ENCODE measurements at places on chromosomes 4 and X.

GRCh38 chr4:161828061-161828460 is 335.7 kb downstream of the FSTL5 start:
- DNase-seq, result no peak

DNA sequence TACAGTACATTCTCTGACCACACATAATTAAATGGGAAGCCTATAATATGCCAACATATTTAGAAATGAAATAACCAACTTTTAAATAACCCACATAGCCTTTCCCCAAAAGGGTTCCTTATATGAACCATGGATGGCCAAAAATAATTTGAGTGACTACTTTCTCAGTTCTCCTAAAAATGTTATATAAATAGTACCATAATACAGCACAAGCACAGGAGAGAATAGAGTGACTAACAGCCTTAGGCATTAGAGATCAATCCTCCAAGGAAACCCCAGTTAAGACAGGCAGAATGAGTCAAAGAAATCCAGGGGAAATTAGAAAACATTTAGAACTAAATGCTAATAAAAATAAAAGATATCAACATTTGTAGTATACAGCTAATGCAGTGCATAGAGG is 50.2 kb downstream of the ANKRD17 start:
- DNase-seq, result no peak

DNA sequence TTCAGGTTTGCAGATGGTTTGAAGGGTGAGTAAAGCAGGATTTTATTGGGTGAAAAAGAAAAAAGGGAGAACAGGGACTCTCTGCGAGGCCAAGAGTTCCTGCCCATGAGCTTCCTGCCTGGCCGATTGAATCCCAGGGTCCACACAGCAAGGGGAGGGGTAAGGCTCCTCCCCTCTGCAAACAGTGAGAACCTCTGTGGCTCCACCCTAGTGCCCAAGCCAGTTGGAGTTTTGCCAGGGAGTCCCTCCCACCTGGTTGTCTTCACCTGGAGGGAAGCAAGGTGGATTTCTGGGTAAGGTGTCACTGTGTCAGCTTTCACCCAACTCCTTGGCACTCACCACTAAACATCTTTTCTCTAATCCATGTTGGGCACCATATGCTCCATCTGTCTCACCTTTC is 70.9 kb downstream of the PDHA2 start:
- no peak for DNase-seq

- no peak for DNase-seq
Observed at GRCh38 chr4:72911316-72911715, 158.2 kb downstream of the COX18 start.

- no peak for DNase-seq
Observed at GRCh38 chr4:161629694-161630441, 533.9 kb downstream of the FSTL5 start.

- no peak for DNase-seq
Observed at GRCh38 chrX:24019448-24019847, 7.5 kb downstream of the KLHL15 start.

DNA sequence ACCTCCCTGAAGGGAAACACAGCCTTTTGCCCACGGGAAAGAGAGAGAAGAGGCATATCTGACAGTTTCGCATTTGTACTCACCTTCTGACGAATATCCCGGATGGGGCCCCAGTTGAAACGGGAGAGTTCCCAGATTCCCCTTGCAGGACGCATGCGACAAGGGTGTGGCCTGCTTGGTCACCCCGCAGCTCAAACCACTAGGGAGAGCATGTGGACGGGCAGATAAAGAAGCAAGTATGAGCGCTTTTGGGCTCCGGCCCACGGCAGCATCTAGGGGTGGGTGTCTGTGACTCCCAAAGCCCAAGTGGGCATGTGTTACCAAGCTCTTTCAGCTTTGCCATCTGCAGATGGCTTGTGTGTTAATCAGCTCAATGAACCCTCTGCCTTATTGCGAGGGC is 70.1 kb upstream of the MED14 start:
- no peak for DNase-seq

DNA sequence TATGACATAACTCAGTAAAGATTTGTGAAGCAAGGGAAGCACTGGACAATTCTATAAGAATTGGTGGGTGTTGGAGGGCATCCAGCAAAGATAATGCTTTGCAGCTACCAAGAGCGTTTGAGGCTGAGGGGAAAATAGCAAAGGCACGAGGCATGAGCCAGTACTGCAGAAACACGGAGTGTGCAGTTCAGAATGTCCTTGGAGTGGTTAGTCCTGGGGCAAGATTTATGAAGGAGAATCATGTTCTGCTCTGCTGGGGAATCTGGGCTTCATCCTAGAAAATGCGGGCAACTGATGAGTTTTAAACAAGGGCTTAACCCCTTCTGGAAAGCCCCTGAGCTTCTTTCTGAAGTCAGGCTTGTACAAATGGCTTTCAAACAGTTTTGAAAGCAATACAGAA is 452.5 kb downstream of the IL15 start:
- DNase-seq, result no peak

GRCh38 chr4:185730387-185730786 is 81.6 kb downstream of the SORBS2 start:
- DNase-seq, result no peak

DNA sequence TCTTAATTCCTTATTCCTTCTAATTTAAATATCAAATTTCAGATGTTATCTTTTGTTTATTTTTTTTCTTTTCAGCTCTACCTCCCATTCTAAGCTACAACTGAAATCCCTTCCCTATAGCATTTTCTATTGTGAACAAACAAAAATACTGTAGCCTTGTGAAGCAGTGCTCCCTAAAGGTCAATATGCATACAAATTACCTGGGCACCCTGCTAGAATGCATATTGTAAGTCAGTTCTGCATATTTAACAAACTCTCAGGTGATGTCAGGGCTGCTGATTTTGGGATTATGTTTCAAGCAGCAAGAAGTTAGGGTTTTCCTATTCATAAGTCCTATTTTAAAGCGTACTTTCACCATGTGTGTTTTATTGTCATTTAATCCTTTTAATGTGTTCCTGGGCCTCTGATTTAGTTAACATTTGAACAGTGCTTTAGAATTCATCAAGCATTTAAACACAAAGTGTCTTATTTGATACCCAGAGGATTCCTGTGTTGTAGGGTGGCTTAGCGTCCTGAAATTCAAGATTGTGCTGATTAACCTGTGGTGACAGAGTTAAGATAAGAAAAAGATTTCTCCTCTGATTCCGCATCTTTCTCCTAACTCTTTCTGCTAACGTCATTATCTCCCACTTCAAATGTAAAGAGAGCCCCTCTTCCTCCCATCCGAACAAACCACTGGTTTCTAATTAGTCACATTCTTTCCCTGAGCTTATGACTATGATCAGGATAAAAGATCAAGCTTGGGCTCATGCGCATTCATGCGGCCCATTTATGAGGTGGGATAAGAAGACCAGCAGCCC is 221.3 kb downstream of the ANK2 start:
- no peak for DNase-seq

DNA sequence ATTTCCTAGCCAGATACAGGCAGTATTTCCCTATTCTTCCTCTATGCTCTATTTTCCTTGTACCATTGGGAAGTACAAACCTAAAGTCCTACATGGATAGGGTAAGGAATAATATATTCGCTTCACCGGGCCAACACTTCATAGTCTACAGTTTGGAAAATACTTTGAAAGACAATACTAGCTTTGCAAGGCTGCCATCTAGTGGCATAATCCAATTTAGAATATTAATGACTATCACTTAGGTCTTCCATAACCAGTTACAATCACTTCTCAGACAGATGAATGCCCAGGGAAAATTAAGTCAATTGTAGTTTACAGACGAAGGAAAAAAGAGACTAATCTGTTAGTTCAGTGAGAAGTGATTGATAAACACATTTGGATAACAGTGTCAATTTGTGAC is 141.0 kb upstream of the FAM47C start:
- DNase-seq, result no peak

DNA sequence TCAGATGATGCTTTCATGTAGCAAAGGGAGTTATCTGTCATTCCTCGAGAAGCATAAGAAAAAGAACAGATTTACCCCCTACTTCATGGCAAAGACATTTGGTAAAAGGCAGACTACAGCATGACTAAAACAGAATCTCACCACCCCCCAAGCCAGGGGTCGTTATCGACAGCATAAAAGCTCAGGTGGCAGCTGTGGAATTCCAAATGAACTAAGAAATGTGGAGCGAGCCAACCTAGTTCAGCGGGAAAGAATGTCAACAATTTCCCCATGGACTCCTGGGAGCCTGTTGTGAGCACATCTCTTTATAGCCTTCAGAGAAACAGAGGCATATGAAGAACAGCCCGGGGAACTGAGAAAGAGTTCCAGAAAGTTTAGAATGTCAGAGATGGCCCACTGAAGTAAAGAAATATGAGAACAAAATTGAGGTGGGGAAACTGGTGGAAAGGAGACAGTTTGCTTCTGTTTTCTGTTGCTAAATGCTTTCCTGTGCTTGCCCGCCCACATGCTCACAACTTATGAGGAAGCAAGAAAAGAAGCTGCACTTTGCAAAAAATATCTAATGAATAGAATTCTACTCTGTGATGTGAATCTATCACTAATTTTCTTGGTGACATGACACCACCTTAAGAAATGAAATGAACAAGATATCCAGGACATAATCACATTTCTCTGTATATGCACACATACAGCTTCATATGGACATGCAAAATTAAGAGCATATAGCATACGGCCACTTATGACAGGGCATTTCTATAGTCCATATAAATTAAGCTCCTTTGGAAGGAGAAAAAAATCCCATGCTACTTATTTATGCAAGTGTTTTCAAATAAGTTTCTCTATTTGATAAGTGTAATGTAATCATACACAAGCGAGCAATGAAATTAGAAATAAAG is 135.3 kb upstream of the MID1 start:
- no peak for DNase-seq

DNA sequence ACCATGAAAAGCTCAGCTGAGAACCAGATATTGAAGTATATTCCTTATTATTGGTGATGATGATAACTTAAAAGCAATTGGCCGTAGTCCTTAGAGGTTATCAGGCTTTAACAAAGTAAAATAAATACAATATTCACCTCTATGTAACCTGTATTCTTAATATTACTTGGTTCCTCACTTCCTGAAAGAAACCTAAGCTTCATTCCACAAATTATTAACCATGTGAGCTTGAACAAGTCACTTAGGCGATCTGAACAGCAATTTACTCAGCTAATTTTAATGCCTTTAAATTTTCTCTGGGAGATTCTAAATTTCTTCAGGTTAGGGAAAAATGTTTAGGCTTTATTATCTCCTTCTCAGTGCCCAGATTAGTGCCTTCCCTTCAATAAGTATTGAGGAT is 69.2 kb downstream of the CLDN22 start:
- no peak for DNase-seq

Data from activated CD8-positive, alpha-beta memory T cell treated with anti-CD3 and anti-CD28 coated beads for 1 hour (primary cell).